DMS 273 treated with DMSO at 0.1 percent for 48 hours (cell line): ENCODE measurements at places on chromosomes 3 and 15.

- no peak for DNase-seq
Measured at GRCh38 chr15:53522991-53523390, 236.5 kb downstream of the WDR72 start.

- no peak for DNase-seq
Measured at GRCh38 chr3:46517016-46517783, 19.4 kb downstream of the RTP3 start.

GRCh38 chr3:10623578-10624275, 118.3 kb upstream of the ATP2B2 start:
- no peak for DNase-seq

- no peak for DNase-seq
Measured at GRCh38 chr3:181717549-181718171, 5.9 kb downstream of the SOX2 start.

DNA sequence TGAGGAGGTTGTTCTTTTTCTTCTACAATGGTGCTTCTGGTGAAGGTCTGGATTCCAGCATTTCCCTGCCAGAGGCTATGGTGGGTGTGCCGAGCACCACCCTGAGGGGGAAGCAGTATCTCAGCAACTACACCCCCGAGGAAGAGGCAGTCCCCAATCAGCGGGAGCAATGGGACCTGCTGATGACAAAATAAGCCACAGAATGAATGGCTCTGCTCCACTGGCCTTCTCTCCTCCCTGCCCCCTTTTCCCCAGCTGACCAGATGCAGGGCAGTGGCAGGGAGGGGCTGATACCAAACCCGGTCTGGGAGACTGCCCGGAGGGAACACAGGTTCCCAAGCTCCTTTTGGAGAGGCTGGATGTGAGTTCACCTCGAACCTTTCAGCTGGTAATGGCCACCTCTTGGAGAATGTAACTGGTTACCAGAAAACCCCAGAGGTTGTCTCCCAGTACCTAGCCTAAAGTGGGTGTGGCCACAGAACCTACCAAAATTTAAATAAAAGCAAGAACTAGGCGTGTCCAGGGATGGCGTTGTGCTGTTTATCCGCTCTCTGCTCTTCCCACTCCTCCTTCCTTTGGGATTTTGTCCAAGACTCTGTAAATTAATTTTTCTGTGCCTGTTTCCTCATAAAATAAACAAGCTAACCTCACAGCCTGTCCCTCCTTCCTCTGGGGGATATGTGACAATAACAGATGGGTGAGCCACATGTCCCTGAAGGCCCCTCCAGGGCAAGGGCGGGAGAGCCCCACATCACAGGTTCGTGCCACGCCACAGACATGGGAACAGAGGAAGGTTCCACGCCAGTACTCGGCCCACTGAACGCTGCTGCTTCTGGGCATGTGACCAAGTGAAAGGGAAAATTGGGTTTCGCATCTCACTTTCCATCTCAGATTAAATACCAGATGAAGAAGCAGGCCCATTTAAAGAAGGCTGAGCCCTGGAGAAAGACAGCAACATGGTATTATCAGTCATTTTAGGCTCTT, 35.1 kb upstream of the SPTBN5 start:
- DNase-seq: no peak

DNA sequence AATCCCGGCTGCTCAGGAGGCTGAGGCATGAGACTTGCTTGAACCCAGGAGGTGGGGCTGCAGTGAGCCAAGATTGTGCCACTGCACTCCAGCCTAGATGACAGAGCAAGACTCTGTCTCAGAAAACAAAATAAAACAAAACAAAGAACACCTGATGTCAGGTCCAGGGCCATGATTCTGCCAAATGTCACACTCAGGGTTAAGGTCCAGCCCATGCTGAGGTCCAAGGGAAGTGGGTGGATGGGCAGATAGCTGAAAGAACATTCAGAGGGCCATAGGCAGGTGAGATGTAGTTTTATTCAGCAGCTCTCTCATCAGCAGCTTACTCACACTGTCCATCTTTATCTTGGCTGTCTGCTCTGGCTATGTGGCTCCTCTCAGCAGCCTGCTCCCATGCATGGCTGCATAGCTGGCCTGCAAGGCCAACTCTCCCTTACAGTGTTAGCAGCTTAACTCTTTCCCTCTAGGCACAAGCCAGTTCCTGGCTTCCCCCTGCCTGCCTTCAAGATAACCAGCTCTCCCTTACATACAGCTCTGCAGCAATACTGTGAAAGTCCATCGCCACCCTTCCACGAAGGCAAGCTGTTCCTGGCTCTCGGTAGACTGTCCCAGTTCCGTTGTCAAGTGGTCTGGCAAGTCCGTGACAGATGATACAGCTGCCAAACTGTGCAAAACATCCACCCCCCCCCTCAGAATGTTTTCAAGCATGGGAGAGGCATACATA, 62.4 kb upstream of the SIAH2 start:
- no peak for DNase-seq

- DNase-seq: no peak
Measured at GRCh38 chr15:70533931-70534742, 229.2 kb downstream of the UACA start.

DNA sequence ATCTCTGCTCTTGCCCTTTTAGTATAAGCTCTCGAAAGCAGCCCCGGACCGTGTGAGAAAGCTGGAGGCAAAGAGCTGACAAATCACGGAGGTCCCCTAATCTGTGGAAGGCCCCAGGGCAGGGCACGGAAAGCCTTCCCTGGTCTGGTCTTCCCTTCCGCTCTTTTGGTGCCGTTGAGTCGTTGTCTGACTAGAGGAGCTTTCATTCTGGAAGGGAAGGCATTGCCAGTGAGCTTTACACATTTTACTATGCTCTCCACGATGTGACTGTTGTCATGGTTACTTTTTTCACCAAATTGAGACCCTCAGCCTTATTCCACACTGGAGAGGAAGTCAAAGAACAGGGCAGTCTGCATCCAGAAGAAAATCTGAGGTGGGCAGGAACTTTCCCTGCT, 71.7 kb downstream of the CYP19A1 start:
- no peak for DNase-seq

DNA sequence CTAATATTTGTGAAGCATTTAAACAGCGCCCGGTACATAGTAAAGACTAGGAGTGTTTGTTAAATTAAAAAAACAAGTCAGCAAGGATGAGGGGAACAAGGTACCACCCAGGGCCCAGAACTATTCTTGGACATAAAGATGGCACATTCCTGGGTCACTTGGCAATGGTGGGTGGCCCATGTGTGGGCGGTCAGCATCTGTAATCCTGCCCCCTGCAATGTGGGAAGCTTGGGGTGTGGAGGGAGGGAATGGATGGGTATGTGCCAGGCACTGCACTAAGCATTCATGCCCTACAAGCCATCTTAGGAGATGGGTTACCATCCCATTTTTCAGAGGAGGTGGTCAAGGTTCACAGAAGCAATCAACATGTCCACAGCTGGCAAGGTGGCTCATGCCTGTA, 7.3 kb upstream of the C15orf39 start:
- DNase-seq: no peak

- DNase-seq: no peak
Measured at GRCh38 chr3:127035677-127036076, 52.8 kb downstream of the PLXNA1 start.

GRCh38 chr3:58158442-58159153, 52.2 kb downstream of the DNASE1L3 start:
- no peak for DNase-seq

DNA sequence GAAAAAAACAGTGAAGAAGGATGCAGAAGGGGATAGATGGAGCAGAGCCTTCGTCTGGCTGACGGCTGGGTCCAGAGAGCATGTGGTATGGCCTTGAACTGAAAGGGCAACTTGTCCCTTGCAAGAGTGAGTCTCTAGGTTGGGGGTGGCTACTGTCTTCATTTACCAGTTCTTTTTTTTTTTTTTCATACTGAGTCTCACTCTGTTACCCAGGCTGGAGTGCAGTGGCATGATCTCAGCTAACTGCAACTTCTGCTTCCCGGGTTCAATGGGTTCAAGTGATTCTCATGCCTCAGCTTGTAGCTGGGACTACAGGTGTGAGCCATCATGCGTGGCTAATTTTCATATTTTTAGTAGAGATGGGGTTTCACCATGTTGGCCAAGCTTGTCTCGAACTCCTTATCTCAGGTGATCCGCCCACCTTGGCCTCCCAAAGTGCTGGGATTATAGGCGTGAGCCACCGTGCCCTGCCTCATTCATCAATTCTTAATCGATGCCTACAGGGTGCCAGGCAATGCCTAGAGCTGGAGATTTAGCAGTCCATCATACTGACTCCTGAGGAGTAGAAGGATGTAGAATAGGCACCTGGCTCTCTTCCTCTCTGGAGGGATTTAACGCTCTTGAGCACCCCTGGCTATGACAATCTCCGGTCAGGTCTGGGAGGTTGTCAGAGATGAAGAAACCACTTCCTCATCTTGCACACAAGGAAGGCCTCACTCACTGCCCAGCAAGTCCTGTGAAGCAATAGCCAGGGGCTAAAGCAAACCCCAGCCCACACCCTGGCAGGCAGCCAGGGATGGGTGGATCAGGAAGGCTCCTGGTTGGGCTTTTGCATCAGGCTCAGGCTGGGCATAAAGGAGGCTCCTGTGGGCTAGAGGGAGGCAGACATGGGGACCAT, at the start of gene CAMP:
Gene CAMP, plus strand, starts transcription at position 880 of the 898 bp plus-strand sequence. Its CDS starts 17 bp downstream, at position 897.
- no peak for DNase-seq

DNA sequence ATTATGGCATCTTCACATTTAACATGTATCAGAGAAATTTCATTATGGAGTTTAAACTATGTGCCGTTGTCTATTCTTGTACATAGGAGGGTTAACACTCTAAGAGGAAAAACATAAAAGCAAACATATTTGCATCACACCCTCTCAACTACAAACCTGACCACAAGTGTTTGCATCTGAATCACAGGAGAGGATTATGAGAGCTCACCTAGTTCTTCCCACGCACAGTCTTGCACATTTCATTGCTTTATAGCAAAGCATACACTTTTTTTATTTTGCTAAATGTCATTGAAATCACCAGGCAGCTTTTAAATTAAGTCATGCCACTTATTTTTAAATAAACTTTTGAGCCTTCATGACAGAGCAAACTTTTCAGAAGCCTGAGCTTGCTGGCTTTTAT, 12.5 kb downstream of the TRAT1 start:
- no peak for DNase-seq

- DNase-seq: no peak
Measured at GRCh38 chr3:195045481-195046210, 225.3 kb downstream of the XXYLT1 start.

- DNase-seq: no peak
Measured at GRCh38 chr3:103170651-103171050, 735.8 kb downstream of the ZPLD1 start.

DNA sequence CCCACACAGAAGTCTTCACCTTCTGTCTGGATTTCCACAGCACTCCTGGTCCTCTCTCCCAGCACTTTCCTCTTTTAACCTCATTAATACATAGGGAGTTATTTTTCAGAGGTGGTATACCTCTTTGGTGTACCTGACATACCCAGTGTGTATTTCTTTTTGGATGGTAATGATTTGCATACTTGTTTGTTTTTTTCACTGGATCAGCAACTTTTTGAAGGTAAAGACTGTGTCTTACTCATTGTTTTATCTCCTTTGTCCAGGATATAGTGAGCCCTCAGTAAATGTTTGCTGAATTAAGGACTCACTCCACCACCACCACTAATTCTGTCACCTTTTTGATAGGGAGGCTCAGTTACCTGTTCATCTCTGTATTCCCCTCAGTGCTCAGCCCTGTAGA, 52.1 kb downstream of the SACM1L start:
- no peak for DNase-seq

DNA sequence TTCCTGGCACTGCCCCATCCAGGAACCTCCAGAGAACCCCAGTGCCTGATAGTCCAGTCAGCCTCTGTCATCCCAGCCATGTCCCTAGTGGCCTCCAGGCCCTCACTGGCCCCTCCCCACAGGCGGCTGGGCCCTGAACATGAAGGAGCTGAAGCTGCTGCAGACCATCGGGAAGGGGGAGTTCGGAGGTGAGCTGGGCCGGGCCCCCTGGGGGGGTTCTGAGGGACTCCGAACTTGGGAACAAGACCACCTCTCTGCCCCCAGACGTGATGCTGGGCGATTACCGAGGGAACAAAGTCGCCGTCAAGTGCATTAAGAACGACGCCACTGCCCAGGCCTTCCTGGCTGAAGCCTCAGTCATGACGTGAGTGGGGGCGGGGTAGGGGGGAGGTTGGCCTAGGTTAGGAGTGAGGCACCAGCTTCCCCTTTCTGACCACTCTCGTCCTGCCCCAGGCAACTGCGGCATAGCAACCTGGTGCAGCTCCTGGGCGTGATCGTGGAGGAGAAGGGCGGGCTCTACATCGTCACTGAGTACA, 12.0 kb upstream of the LMAN1L start:
- no peak for DNase-seq

DNA sequence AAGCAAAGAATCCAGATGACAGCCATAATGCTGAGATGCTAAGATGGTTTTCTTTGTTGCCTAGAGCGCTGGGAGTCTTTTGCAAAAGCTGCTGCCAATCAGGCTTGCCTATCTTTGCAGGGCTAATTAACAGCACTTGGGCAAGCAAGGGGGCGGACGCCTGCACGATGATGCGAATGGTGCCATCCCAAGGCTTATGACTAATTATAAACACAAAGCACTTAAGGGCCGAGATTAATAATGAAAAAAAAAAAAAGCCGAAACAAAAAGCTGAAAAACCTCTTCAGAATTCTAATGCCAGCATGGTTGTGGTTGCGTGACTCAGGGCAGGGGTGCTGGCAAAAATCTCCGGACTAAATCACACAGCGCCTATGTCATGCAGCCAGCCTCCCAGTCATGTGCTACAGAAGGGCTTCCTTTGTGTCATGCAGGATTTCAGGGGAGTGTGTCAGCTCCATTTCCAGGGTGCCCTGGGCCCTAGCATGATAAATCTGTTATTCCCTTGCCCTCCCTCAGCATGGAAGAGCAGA, 185.0 kb upstream of the ANKRD28 start:
- DNase-seq: no peak

DNA sequence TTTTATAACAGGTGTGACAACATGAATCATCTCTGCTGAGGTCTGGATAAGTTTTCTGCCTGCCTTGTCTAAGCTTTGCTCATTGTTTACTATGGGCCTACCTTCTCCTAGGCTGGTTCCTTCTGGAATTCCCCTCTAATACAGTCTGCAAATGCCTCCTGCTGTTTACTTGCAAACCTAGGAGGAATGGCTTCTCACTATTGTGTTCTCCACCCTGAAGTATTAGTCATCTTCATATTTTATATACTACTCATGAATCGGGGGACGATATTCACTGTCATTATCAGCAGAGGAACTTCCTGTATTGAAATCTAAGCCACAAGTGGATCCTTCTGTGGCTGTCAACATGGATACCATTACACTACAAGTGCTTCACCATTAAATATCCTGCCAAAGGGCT, 154.8 kb downstream of the PLCL2 start:
- no peak for DNase-seq

- DNase-seq: no peak
Measured at GRCh38 chr3:171712171-171712938, 97.9 kb downstream of the PLD1 start.

DNA sequence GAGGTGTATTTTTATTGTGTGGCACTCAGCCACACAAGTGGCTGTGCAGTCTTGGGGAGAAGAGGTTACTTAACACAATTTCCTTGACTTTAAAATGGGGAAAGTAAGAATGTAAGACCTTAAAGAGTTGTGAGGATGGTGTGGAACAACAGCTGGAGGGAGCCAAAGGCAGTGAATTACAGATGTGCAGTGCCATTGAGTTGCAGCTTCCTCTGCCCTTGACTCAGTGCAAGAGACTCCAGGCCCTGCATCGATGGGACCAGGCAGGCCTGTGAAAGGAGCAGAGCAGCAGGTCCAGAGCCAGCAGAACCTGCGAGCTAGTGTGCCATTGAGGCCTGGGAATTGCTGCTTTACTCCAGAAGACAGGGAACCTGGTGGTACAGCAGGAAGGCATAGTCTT, 27.2 kb downstream of the EEFSEC start:
- no peak for DNase-seq

GRCh38 chr15:99917252-99917651, 184.0 kb upstream of the LYSMD4 start:
- no peak for DNase-seq
